ENCODE measurements at places on chromosomes 11 and 22. TPM values are rescaled to one million over a fixed set of nuclear protein-coding genes. Genes with fewer than 3 reads are reported as not detected.

DNA sequence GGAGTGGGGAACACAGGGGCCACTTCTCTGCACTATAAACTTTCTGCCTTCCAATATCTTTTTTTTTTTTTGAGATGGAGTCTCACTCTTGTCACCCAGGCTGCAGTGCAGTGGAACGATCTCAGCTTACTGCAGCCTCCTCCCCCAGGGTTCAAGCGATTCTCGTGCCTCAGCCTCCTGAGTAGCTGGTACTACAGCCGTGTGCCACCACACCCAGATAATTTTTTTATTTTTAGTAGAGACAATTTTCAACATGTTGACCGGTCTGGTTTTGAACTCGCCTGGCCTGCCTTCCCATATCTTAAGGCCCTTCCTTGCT, 1.7 kb downstream of the SLC3A2 start:
- no peak for DNase-seq

DNA sequence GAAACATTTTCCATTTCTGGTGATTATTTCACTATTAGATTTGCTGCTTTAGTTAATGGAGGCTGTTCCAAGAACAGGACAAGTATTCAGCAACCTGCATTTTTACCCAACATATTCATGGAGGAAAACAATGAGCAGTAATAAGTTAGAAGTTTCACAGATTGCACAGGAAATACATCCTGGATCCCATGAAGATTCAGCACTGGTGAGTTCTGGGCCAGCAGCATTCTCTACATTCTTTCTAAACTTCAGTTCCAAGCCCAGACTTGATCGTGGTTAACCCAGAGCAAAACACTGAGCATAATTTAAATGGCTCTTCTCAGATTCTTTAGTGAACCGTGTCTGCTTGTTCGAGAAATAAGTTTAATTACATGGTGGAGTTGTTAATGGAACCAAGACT, 3.8 kb downstream of the FJX1 start:
- no peak for DNase-seq

DNA sequence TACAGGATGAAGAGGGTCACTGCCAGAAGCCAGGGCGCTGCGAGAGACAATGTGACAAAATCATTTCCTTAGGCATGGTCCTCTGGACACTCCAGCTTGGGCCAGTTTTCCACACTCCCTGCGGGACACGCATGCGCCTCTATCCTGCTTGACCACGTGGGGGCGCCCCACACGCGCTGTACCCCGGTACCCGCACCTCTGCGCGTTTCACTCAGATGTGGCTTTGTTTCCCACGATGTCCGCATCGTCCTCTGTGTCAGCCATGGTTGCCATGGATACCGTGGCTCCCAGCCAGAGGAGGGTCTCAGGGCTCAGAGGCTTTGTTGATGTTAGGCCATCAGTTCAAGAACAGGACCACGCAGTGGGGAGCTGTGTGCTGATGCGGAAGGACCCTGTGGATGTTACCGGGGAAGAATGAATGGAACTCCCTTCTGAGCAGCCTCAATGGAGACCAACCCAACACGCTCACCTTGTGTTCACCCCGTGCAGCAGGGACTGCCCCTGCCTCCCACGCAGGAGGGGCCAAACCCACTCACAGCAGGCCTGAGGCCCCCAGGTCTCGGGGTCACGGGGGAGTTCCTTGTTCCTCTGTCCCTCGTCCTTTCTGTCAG, 101.1 kb upstream of the SLC22A12 start:
- peak; percentile 42 for DNase-seq

DNA sequence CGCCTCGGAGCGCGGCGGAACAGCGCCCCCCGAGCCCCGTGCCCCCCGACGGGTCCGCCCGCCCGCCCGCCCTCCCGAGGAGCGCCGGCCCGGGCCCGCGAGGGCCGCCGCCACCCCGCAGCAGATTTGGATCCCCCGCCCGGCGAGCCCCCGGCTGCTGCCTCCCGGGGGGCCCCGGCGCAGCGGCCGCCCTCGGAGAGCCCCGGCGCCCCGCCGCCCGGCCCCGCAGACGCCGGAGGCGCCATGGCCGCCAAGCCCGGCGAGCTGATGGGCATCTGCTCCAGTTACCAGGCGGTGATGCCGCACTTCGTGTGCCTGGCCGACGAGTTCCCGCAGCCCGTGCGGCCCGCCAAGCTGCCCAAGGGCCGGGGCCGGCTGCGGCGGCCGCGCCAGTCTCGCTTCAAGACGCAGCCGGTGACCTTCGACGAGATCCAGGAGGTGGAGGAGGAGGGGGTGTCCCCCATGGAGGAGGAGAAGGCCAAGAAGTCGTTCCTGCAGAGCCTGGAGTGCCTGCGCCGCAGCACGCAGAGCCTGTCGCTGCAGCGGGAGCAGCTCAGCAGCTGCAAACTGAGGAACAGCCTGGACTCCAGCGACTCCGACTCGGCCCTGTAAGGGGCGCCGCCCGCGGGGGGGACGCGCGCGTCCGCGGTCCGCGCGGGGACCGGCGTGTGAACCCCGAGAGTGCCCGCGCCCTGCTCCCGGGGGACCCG, 380 bp downstream of the C11orf96 start:
- peak; percentile 43 for DNase-seq

DNA sequence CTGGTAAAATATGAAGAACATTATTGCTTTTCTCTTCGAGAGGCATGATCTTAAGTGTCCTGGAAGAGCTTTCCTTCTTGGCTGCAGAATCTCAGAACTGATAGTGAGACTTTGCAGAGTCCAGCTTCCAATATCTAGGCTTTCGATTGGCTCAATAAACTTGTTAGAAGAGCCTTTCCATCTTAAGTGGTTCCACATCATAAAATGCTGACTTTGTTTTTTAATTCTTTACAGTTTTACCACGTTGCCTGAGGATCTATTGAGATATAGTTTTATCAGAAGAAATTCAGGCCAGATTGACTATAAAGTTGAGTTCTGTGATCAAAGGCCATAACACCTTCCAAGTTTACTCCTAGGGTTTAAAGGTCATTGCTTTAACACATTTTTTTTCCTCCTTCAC, 15.6 kb upstream of the DNAJB7 start:
- no peak for DNase-seq

GRCh38 chr11:79249295-79249993, 191.4 kb downstream of the TENM4 start:
- DNase-seq: no peak

- DNase-seq: no peak
Observed at GRCh38 chr11:122677256-122677655, 21.7 kb downstream of the UBASH3B start.

- DNase-seq: no peak
Observed at GRCh38 chr11:45876401-45876800, 9.1 kb upstream of the MAPK8IP1 start.

- DNase-seq: no peak
Observed at GRCh38 chr22:36221799-36222751, 17.3 kb downstream of the APOL2 start.

- DNase-seq: no peak
Observed at GRCh38 chr22:40175611-40176244, 2.0 kb upstream of the TNRC6B start.

DNA sequence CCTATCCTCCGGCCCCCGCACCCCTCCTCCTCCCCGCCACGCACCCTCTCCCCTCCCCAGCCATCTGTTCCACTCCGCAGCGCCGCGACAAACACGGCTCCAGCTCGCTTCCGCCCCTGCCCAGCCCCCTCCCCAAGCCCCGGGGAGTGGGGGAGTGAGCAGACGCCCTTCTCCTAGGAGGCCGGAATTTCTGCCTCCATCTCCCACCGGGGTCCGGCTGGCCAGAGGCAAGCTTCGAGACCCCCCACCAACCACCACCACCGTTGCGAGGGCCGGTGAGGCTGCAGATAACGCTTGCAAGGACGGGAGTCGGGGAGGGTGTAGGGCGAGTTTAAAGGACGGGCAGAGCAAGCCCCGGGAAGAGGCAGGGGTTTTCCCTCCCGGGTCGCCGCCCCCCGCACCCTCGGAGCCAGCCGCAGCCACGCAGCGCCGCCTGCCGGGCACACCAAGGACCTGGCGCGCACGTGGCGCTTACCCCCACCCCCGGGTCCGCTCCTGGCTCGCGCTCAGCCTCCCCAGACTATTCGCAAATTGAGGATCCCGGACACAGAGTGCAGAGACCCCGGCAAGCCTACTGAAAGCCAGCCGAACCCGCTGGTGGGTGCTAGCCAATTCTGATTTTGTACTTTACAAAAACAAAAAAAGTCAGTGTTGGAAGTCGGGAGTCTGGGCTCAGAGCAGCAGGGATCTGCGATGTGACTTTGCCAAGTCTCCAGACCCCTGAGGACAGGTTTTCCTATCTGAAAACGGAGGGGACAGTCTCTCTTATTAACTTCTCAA, 22.6 kb downstream of the RTN4RL2 start:
- DNase-seq: no peak

GRCh38 chr22:20131859-20132685, 468 bp downstream of the ZDHHC8 start:
- DNase-seq: peak; percentile 64

- no peak for DNase-seq
Observed at GRCh38 chr11:70112017-70112434, 33.9 kb downstream of the ANO1 start.

DNA sequence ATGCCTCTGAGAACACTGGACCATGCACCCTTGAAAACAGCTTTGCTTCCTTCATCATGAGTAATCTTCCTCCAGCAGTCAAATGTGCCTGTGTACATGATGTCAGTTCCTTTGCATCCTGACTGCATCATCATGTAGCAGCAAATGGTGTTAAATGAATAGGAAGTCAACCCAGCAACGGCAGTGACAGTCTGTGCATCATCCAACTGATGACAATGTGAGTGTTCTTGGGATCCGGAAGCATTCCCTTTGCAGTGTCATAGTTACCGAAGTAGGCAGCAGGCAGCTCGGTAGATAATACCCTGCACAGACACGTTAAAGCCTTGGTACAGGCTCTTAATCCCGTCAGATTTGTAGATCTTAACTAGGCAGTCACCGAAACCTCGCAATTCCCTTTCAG, 2.5 kb downstream of the WBP2NL start:
- DNase-seq: no peak

- DNase-seq: peak; percentile 86
Observed at GRCh38 chr11:834371-835316, 1.9 kb downstream of the CD151 start.

- no peak for DNase-seq
Observed at GRCh38 chr22:36816339-36816635, 548 bp downstream of the PVALB start.

DNA sequence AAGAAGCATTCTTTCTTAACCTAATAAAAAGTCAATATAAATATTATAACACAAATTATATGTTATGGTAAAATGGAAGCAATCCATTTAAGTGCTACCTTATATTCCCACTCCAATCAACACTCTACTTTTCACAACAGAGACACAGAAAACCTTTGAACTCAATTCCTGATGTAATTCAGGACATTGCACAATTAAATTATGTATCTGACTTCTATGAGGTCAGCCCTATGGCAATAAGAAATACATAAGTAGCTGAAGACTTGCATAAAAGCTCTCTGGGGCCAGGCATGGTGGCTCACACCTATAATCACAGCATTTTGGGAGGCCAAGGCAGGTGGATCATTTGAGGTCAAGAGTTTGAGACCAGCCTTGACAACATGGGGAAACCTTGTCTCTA, 6.8 kb downstream of the OR4D10 start:
- DNase-seq: no peak

GRCh38 chr22:17132112-17132511, 11.0 kb upstream of the TMEM121B start:
- DNase-seq: no peak

GRCh38 chr11:128796270-128796669, 70.8 kb downstream of the KCNJ1 start:
- DNase-seq: no peak

DNA sequence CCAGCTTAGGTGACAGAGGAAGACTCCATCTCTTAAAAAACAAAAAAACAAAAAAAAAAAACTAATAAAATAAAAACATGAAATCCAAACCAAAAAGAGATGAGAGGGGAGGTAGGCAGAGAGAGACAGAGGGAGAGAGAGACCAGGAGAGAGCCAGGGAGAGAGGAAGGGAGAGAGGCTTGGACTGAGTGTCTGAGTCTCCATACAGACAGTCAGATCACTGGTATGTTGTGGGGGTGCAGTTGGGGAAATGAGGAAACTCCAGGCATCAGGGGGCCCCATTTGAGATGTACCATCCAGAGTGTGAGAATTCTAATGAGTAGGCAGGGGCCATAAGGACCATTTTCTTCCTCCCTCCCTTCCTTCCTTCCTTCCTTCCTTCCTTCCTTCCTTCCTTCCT, 53.1 kb upstream of the SEPTIN5 start:
- DNase-seq: no peak

- DNase-seq: no peak
Observed at GRCh38 chr22:49405590-49405989, 422.1 kb downstream of the BRD1 start.

DNA sequence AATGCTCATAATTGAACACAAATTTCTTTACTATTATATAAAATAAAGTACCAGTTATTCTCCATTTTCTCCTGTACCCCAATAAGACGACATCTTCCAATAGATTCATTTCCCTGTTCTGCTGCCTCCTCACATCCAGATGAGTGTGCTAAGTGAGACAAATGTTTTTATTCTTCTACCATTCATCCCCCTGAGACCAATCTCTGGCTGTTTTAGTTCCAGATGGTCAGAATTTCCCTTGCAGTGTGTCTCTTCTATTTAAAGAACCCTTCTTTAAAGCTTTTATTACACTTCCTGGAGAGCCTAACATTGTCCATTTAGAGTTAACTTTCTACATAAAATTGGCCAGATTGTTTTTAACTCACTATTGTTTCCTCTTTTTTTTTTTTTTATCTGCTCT, 41.2 kb upstream of the GLYATL1 start:
- DNase-seq: no peak

ANKK1 gene
- 0.10 TPM for total RNA-seq

SERPIND1 gene
- total RNA-seq: 1.4 TPM

TPBGL gene
- total RNA-seq: 0.42 TPM

PHLDA2 gene
- total RNA-seq: 2.2 TPM

CATSPER1 gene
- total RNA-seq: not detected

MCHR1 gene
- total RNA-seq: 0.21 TPM

GSTT2B gene
- 7.9 TPM for total RNA-seq

NCR3LG1 gene
- total RNA-seq: 1.9 TPM

CNGA4 gene
- not detected for total RNA-seq

DERL3 gene
- total RNA-seq: 5.8 TPM

KCNK4 gene
- not detected for total RNA-seq

THYN1 gene
- total RNA-seq: 37.1 TPM

APOL5 gene
- not detected for total RNA-seq

UBQLN3 gene
- total RNA-seq: 0.13 TPM

CHCHD10 gene
- total RNA-seq: 1,106 TPM

C11orf87 gene
- total RNA-seq: not detected

MOGAT2 gene
- 0.26 TPM for total RNA-seq

EHF gene
- total RNA-seq: 0.65 TPM

CELSR1 gene
- 6.5 TPM for total RNA-seq

SCUBE2 gene
- total RNA-seq: 4.4 TPM

GDPD4 gene
- total RNA-seq: not detected

ZBTB3 gene
- total RNA-seq: 7.2 TPM

CAVIN3 gene
- total RNA-seq: 51.5 TPM

Measured in left cardiac atrium (tissue), 4 donors.